ENCODE measurements at places on chromosomes 5 and 9.

DNA sequence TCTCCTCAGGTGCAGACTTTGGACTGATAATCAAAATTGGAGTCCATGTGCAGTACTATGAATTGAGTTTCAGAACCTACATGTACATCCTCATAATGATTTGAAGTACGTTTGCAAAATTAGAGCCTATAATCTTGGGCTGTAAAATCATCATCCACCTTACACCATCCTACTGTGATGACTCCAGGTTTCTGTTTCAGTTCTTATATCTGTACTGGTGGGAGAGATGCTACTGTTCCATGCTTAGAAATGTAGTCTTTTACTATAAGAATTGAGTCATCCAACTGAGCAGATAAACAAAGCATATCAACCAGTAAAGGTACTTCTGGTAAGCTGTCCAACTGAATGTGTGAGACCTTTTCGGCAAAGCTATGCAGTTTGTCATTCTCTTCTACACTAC lies 586.3 kb upstream of the FAM174A start:
- DNase-seq, result no peak

DNA sequence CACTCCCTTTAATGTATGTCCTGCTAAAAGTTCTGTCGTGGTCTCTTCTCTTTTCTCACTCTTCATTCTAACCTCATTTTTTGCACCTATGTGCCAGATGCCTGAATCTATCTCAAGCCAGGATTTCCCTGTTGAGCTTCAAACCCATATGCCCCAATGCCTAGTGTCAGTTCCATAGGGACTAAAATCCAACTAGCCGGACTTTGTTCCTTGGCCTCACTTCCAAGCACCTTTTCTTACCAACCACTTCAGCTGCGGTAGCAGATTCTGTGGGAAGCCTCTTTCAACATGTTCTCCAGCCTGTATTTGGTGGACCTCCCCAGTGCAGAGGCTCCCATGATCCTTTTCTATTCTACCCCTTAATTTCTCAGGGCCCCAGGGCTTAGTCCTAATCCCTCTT lies 17.5 kb downstream of the C9orf57 start:
- DNase-seq, result no peak

- no peak for DNase-seq
Measured at GRCh38 chr9:85009251-85009650, 339.7 kb downstream of the NTRK2 start.

DNA sequence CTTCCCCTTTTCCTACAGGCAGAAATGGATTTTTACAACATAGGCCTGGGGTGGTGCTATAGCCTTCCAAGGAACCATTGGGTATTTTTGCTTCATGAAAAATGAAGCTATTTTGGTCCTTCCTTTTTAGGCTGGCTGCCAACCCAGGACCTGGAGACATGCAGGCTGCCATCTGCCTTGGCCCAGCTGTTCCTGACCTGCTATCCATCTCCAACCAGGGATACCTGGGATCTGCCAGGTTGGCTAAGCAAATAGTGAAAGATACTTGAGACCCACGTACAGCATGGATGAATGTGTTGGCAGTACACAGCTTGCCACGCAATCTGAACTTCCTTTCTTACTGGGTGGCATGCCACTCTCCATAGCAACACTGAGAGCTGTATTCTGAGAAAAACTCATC lies 31.1 kb downstream of the MRPS27 start:
- DNase-seq, result no peak

DNA sequence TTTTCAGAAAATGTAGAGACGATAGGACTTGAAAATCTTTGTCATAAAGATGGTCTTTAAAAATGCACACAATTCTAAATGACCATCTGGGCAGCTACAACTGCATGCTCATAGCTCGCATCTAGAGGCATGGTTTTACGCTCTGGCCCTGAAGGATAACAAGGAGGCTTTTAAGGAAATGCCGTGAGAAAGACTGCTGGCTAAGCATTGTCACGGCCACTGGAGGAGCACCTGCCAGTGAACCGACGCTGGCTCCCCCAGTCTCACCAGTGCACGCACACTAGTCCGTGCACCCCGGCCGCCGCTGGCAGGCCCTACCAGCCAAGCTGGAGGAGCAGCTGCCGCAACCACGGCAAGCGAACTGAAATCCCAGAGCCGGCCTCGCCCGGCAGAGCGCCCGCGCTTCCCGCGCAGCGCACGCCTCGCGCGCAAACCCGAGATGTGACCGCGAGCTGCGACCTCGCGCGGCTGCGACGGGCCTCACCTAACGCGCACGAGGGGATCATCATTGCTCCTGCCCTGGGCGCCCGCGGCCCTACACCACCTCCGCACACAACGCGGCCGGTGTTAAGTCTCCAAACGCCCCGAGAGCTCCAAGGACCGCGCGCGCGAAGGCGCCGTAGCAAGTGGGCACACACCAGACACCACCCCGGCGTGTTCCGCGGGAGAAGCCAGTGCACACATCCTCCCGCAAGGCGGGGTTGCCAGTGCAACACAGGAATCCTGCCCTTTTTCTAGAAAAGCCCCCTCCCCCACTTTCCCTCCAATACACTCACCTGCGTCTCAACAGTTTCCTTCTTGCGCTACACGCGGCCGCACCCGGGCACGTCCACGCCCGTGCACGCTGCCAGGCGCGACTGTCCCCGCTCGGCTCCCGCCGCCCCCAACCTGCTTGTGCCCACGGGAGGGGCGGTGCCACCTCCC lies 5.3 kb downstream of the ELAVL2 start:
- no peak for DNase-seq

DNA sequence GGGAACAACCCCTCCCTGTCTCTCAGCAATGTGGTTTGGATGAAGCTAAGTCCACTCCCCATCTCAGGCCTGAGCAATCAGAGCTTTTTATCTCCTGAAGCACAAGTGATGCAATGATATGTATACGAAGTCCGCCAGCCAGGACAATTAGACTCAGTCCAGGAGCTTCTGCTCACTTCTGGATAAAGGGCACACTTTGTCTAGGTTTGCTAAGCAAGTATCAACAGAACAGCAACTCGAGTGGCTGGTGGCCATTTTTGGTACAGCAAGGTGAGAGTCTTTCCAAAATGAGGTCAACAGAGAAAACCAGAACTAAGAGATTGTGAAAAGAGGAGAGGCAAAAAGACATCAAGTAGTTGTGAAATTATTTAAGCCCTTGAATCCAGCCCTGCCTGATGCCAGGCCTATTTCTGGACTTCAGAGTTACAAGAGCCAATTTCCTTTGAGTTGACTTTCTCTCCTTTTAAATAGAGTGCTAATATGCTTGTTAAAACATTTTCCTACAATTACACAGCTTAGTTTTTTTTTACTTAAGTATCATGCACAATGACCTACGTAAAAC lies 8.2 kb downstream of the NDUFA8 start:
- no peak for DNase-seq

DNA sequence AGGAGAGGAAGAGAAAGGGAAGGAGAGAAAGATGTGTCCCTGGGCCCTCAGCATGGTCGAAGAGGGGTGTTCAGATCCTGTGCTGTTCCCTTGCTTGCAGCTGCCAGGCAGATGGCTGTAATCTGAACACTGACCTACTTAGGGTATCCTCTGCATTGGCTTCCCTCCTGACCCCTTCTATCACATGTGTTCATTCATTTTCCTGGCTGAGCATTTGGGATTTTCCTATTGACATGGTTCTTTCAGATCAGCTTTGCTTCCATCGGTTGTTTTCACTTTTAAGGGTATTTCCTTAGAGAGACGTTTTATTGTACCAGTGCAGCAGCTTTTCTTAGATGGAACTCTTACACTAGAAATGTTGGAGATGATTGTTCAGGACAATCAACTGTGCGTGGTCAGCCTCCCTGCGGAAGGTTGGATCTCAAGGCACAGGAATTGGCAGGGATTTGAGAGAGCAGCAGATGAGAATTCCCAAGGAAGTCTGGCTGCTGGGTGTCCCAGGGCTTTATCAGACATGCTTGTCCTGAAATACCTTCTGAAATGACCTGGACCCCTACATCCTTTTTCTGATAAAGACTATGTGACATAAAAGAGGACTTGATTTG lies 26.0 kb downstream of the ACTBL2 start:
- DNase-seq, result no peak

DNA sequence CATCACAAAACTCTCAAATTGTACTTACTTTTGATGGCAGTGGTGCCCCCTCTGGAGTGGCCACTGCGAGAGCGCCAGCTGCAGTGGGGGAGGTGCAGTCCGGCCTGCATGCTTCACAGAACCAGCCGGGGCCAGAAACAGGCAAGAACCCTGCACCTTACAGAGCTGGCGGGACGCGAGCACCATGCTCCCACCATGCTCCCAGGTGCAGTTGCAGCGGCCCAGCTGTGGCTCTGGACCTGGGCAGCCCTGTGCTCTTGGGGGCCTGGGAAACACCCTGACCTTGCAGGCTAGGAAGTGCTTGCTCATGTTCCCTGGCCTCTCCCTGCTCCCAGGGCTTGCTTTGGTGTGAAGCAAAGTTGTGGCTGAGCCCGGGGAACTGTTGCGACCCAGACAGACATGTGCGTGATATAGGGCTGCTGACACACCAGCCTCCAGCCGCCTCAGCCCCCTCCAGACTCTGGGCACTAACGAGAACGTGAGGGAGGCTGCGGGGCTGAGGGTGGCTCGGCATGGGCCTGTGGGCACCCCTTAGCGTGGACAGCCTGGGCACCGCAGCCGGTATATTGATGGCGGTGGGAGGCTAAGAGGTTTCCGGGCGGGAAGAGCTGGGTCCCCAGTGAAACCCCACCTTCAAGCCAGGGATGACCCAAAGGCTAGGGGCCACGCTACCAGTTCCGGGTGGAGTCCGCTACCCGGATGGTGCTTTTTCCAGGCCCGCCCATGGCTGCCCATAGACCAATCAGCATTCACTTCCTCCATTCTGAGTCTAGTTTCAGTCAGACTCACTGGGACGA lies 1809.9 kb upstream of the ACO1 start:
- DNase-seq, result no peak

DNA sequence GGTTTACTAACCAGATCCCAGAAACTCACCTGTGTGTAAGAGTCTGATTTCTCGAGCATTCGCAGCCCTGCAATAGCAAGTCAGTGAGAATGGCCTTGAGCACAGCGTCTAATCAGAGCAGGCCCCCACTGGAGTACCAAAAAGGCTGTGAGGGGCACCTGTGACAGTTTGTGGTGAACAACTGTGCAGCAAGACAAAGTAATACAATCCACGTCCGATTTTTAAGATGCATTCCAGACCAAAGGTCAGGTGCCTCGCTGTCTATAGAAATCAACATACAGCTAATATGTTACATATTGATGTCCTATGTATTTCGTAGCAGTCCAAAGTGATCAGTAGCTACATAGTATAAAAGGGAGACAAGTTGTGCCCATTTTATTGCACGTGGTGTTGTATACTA lies 55.7 kb upstream of the BOD1 start:
- DNase-seq, result no peak

DNA sequence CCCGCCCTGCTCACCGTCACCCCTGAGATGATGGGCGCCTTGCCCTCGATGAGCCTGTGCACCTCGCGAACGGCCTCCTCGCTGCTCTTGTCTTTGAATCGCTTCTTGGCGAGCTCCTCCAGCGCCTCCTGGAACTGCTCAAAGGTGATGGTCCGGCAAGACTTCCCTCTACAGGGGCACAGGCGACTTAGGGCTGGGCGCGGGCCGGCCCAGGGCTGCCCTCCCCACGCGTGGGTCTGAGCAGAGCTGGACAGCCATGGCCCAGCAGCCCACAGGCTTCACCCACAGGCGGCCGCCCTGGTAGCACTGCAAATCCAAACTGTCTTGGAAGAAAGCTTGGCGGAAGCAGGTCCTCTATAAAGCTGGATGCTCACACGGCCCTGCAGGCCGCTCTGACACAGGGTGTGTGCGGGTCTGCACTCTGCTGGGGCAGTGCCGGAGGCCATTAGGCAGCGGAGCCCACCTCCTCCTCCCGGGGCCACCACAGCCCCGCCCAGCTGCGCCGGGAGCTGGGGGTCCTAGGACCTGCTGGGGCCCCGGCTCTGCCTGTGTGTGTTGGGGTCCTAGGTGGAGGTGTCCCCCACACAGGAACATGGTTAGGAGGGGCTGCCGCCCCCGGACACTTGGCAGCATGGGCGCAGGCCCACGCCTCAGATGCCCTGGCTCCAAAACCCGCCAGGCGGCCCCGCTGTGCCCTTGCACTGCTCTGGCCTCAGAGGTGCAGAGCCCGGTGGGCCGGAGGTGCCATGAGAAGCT lies 27.0 kb downstream of the TPPP start:
- no peak for DNase-seq

- DNase-seq, result no peak
Measured at GRCh38 chr9:98971168-98971914, 27.6 kb downstream of the COL15A1 start.

GRCh38 chr9:91160599-91161464 lies 200.9 kb downstream of the AUH start:
- no peak for DNase-seq

DNA sequence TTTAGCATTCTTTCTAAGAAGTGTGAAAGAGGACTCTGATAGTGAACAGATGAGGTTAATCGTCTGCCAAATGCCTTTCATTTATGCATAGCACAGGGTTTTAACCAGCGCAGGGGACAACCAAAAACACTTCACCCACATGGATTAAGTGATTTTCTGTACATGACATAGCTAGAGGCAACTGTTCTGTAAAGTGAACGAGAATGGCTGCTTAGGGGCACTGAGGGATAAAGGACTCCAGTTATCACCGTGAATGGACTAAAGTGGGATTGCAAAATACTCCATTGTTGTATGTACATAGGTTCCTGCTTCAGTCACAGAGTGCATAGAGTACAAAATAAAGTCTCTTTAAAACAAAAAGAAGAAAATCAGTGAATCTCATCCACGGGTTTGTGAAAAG lies 456.8 kb downstream of the DMAC1 start:
- no peak for DNase-seq

GRCh38 chr5:177142098-177142611 lies 8.6 kb downstream of the NSD1 start:
- DNase-seq, result no peak

DNA sequence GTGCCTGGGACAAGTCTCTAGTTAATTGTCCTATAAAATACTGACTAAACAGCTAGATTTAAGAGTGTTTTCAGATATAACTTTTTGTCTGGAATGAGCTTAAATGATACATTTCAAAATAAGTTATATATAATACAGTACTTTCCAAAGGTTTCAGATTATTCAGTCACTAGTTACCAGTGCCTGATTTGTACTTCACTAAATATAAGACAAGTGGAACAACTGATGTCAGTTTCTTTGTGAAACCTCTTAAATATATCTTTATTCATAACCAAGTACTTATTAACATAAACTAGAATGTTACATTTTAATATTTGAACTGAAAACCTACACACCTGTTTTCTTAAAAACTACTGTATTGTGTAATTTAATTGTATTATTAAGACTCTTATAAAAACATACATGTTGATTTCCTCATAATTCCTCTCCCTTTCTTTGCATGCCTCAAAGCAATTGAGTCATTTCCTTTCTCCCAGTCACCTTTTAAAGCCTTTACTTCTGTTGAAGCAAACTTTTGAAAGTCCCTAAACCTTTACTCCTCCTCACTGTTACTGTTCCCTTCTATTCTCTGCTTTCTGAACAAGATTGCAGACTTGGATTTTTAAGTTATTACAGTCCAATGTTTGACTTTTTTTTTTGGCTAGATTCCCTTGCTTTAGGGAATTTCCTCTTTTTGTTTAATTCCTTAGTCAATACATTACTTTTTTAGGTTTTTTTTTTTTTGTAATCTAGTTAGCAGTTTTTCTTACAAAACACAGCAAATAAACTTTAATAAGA lies 8.7 kb upstream of the SEMA6A start:
- DNase-seq, result no peak

GRCh38 chr9:135525241-135526088 lies 4.2 kb downstream of the LCN1 start:
- DNase-seq, result no peak

- no peak for DNase-seq
Measured at GRCh38 chr9:123361731-123362510, 5.9 kb downstream of the CRB2 start.
